Suppressor macrophage (primary cell): ENCODE measurements at places on chromosomes 6 and 20.

DNA sequence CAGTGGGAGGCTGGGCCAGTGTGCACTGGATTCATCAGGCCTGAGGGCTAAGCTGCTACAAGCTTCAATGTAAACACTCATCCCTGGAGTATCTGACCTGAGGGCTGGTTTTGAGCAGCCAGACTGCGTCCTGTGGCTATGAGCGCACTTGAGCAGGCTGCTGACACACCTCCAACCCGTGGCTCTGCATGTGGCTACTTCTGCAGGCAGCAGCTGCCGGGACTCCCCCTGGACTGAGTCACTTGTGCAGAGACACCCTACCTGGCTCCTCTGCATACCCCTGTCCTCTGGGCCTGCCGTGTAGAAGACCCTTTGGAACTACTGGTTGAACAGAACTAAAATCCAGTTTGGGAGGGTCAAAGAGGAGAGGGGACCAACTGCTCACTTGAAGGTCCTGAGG, 172.0 kb downstream of the SCP2D1 start:
- no peak for DNase-seq

GRCh38 chr20:57990396-57990987, 238.0 kb downstream of the ANKRD60 start:
- DNase-seq: no peak

- peak; percentile 55 for DNase-seq
Measured at GRCh38 chr20:13105864-13106457, 97.2 kb downstream of the SPTLC3 start.

- DNase-seq: no peak
Measured at GRCh38 chr6:137848672-137849071, 18.4 kb upstream of the TNFAIP3 start.

- DNase-seq: peak; percentile 49
Measured at GRCh38 chr6:3843379-3844096, 5.6 kb upstream of the FAM50B start.

GRCh38 chr6:34617231-34617630, 61.1 kb upstream of the SPDEF start:
- peak; percentile 43 for DNase-seq

DNA sequence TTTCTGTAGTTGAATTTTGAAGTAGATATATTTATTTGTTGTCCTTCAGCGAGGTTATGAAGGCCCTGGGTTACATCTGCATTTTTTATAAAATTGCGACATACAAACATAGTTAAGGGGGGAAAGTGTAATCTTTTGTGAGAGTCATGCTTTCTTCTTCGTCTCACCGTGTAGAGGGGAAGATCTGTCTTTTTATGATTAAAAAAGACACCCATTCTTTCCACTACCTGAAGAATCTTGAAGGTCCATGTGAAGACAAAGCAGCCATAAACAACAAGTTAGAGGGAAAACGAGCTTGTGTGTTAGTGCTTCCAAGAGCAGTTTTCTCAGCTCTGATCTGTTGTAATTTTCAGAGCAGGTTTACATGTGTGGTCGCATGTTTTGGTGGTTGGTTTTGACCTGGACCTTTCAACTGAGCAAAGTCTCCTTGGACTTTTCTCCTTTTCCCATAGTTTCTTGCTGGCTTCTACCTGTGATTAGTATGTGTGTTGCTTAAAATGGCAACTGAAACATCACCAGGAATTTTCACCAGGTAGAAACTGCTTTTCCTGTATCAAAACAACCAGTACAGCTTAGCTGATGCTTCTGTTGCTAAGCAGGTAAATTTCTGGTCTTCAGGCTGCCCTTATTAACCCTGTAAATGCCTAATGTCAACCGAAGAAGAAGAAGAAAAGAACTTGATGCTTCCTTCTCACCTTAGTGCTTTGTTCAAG, 37.3 kb downstream of the RREB1 start:
- DNase-seq: no peak

GRCh38 chr6:70166088-70166958, 136.6 kb downstream of the COL9A1 start:
- DNase-seq: peak; percentile 23

DNA sequence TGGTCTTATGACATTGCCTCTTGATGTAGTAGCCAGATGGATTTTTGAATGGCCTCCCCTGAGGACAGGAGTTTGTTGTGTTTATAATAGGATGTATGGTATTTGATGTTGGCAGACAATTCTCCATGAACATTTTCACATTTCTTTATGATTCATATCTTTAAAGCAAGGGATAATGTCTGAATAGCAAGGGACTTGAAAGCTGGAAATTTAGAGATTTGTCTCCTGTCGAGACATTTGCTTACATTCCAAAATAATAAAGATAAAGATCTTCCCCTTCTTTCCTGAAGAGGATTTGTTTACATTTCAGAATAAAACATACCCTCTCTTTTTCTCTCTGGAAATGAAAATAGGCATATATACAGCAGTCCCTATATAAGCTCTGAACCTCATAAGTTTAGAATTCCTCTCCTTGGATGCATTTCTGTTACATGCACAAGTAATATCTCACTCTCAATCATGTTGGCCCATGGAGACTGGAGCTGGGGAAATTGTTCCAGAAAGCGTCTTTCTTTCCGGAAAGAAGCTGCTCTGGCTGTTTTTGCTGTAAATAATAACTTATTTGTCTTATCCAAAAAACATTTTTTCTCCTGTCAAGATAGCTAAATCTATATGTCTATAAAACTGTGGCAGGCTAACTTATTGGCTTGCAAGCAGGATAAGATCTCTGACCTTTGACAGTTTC, 42.5 kb upstream of the ASCC3 start:
- DNase-seq: no peak

DNA sequence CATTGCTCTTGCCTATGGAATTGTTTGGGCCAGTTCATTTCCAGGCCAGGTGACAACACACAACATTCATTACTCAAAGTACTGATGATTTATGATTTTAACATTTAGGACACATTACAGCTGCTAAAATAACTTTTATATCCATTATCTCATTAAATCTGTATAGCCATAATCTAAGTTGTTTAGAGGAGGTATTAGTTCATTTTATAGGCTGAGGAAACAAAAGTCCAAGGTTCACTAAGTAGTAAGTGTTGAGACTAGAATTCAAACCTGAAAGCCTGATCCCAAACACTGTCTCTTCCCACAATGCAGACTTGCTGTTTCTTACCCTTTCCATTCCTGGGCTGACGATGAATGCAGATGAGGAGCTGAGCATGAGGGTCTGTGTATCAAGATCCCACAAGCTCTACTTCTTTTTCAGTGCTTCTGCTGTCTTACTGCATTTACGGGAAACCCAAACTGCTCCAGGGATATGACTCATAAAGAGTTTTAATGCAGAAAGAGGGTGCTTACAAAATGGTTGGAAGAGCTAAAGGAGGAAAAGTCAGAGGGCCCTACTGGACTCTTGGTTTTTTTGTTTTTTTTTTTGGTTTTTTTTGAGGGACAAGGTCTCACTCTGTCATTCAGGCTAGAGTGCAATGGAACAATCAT, 17.9 kb downstream of the TENT5A start:
- no peak for DNase-seq

- DNase-seq: peak; percentile 57
Measured at GRCh38 chr20:52103913-52104545, 87.5 kb downstream of the ZFP64 start.

- no peak for DNase-seq
Measured at GRCh38 chr20:61260905-61261304, 8.8 kb downstream of the CDH4 start.

GRCh38 chr6:159826968-159827647, 27.0 kb downstream of the PNLDC1 start:
- no peak for DNase-seq

GRCh38 chr6:170317076-170317475, 10.5 kb downstream of the FAM120B start:
- no peak for DNase-seq

DNA sequence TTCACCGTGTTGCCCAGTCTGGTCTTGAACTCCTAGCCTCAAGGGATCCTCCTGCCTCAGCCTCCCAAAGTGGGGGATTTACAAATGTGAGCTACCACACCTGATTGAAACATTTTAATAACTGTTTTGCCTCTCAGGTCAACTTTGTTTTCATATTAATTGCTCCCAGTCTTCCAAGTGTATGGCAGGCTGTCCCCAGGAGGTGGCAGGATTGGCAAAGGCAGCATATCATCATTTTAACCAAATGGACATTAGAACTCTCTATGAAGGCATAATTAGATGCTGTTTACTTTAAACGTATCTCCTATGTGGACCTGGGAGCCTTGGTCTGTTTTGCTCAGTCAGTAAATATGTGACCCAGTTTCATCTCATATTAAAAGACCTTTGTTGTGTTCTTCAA, 59.2 kb upstream of the CSE1L start:
- DNase-seq: no peak

DNA sequence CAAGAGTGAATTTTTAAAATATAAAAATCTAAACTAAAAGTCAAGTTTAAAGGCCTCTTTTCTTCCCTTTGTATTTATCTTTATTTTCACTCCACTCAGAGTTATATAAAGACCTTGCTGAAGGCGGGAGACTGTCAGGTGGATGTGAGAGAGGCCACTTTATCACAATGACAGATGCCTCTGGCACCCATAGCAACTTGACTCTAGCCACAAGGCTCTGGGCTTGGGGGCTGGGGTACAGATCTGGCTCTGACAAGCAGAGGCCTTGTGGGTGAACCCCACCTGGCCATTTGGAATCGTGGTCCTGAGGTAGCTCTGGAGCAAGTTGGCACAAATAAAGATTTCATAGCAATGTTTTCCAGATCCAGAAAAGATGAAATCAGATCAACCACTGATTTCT, 417.2 kb downstream of the RFPL4B start:
- DNase-seq: no peak

DNA sequence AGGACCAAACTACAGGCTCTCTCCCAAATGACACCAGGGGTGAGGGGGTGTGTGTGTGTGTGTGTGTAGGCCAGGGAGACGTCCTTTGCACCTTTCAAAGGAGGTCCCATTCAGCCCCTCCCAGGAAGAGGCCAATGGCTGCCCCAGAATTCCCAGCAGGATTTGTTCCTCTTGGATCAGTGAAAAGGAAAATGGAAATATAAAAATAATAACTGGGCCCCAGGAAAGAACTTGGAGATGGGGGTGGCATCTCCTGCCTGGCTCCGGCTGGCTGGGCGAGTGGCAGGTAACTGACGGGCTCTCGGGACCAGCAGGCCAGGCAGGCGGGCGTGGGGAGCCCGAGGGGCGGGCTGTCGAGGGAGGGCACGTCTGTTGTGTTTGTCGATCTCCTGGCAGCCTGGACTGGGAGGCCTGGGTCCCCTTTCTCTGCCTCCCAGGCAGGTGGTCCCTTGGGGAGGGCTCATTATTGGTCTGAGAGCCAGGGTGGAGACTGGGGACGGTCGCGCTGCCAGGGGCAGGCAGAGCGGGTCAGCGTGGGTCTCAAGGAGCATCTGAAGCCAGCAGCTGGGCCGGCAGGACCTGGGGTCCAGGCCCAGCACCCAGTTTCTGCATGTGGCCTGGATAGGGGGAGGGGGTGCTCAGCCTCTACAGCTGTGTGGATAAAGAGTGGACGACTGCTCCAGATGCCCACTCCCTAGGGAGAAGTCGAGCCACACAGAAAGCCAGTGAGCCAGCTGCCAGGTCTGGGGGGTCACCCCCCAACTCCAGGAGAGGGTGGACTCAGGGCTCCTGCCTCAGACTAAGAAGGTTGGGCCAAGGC, 3.1 kb downstream of the NOL4L start:
- no peak for DNase-seq

DNA sequence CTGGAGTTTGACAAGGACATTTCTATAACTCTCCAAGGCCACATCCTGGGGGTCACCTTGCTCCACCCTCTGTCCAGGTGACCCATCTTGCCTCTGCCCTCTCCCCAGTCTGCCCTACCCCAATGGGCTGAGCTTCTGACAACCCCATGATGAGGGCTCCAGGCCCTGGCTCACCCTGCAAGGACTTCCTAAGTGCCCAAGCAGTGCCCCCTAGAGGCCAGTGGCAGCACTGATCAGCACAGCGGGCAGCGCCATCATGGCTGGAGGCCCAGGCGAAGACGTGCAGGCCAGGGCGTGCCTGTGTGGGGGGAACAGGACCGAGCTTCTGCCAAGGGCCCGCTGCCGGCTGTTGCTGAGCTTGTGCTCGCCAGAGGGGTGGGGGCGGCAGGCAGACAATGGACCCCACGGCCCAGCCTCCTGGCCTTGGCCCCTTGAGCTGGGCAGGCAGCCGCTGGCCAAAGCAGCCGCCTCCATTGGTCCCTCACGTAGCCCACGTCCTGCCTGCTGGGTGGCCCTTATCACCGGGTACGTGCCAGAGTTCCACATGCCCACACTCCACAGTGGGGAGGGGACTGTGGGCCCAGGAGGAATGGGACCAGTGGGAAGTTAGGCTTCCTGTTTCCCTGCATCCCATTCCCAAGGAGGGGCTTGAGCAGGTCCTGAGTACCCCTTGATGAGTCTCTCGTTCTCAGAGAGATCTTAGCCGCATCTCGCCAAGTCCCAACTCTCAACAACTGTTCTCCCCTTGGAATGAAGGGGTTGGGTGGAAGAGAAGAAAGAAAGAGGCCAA, 64.3 kb downstream of the MRPL14 start:
- peak; percentile 74 for DNase-seq

DNA sequence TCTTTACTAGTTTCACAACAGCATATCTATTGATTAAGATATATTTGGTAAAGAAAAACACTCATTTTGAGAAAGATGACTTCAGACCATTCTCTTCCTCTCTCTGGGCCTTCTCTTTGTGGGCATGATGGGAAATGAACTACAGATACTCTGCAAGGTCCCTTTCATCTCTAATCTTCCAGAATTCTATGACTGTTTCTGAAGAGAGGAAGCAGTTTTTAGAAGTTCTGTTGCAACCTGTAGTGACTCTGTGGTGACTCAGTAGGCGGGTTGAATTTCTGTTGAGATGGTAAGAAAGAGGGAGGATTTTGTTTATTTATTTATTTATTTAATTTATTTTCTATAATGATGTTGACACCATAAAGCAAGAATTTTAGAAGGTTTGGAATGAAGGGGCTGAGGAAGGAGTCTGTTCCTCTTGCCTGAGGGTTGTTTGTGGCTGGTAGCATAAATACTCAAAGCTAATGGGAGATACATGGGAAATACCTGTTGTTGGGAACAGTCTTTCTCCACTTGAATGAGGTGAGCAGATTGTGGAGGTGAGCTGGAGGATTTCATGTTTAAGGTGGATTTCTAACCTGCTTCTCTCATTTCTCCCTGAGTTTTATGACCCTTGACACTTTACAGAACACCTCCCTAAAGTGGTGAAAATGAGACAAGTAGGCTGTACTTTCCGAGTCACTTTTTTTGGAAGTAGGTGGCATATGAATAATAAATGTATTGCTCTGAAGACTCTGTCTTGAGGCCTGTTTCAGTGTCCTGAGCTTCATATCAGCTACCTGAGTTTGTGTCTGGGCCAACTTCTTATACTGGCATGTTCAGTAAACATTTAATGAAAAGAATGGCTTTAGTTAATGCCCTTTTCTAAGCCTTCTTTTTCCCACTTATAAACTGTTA, 15.0 kb downstream of the ACSS2 start:
- DNase-seq: peak; percentile 84

- no peak for DNase-seq
Measured at GRCh38 chr20:41276317-41276751, 41.2 kb downstream of the ZHX3 start.
